ENCODE measurements at places on chromosomes 1 and 21.

GRCh38 chr1:170986901-170987300 is 51.6 kb downstream of the MROH9 start:
- DNase-seq = no peak

- DNase-seq = no peak
Observed at GRCh38 chr1:246365708-246366107, 141.4 kb downstream of the SMYD3 start.

- no peak for DNase-seq
Observed at GRCh38 chr1:46549697-46550681, 1.5 kb downstream of the KNCN start.

GRCh38 chr1:38061883-38062328 is 15.3 kb upstream of the POU3F1 start:
- DNase-seq = no peak

DNA sequence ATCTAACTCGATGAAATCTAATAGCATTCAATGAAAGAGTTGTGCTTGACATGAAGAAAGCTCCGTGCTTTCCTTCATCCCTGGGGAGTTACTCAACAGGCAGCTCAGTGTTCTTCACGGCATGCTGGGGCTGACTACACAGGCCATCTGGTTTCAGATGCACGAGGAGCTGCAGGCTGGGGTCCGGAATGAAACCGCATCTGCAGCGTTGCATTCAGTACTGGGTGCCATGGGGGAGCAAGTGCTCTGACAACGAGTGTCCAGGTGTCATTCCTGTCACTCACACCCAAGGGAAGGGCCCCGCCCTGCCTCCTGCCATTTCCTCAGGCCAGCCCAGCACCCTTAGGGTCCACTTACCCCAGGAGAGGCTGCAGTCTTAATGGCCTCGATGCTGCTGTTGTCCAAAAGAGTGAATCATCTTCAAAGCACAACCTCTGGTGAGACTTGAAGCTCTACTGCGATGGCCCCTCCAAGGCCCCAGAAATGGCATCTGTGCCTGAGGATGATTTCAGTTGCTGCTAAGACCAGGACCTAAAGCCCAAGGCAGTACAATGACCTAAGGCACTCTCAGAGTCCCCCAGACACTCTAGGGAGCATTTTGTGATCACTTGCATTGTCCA is 61.4 kb downstream of the STUM start:
- DNase-seq = no peak

- no peak for DNase-seq
Observed at GRCh38 chr1:44225761-44226160, 12.5 kb downstream of the DMAP1 start.

- DNase-seq = no peak
Observed at GRCh38 chr1:230728710-230729392, 14.9 kb upstream of the AGT start.

GRCh38 chr1:36947384-36947783 is 86.9 kb downstream of the GRIK3 start:
- DNase-seq = no peak

- DNase-seq = no peak
Observed at GRCh38 chr1:205775717-205776056, 405 bp upstream of the RAB29 start.

Measured in type B pancreatic cell (in vitro differentiated cells).